Central memory CD4-positive, alpha-beta T cell (primary cell): ENCODE measurements at places on chromosomes 1 and 21.

- DNase-seq = no peak
Observed at GRCh38 chr1:55483523-55483922, 268.4 kb upstream of the USP24 start.

DNA sequence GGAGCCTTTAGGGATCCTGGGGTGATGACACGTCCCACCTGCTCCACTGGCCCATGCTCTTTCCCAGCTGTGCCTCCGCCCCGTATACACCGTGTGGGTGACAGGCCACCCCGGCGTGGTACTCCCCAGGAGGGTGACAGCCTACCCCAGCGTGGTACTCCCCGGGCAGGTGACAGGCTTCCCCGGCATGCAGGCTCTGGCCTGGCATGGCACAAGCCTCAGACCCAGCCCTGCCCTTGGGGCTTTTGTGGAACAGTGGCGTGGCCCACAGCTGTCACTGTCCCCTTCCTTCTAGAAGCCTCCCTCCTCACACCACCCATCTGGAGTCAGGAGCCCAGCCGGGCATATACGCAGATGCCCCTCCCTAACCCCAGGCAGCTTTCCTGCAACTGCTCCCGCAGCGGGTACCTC, 4.7 kb upstream of the PFKL start:
- no peak for DNase-seq

GRCh38 chr1:113759333-113760101, at the start of gene PHTF1:
TSS of gene PHTF1 (minus strand) at chr1:113759486. CDS start at chr1:113758703, 783 bp downstream.
- peak; percentile 40 for DNase-seq

- DNase-seq = no peak
Observed at GRCh38 chr21:37341254-37341960, 25.2 kb upstream of the DYRK1A start.

DNA sequence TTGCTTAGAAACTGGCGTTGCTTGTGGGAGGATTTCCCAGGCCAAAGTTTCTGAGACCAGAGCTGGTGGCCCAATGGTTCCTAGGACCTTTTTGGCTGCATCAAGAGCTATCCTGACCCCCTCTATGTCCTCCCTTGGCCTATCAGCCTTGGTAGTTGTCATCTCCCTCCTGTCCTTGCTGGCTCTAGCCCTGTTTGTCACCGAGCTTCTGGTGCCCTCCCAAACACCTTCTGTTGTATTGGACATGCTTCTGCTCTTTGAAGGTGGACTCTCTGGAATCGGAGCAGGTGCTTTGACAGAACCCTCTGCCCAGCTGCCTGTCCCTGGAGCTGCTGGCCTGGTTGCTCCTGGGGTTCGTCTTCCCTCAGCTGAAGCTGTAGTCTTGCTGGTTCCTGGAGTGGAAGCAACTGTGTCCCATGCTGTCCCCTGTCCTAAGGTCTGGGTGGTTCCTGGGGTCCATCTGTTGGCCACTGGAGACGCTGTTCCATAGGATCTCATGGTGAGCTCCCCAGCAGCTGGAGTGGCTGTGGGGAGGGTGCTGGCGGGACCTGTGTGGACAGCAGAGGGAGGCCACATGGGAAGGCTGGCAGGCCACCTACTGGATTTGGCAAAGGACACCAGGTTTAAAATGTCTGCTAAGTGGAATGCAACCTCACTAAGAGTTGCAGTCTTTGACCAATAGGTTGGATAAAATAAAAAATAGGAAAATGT, 9.4 kb downstream of the FCAMR start:
- no peak for DNase-seq
